ENCODE measurements at places on chromosomes 3 and 15.

DNA sequence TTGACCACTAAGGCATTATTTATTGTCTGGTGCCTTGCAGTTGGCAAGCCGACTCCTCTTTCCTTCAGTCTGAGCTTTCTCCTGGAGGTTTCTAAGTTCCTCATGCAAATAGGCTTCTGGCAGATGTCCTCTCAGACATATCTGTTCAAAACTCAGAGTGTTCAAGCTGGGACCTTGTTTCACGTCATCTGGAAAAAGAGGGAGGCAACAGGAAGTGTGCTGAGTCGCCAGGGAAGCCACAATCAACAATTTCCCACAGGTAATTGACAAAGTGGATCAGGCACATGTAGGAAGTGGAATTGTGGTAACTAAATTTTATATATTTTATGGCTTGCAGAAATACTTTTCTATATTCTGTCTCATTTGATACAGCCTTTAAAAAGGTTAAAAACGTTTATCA lies 14.6 kb downstream of the SCG5 start:
- no peak for DNase-seq

DNA sequence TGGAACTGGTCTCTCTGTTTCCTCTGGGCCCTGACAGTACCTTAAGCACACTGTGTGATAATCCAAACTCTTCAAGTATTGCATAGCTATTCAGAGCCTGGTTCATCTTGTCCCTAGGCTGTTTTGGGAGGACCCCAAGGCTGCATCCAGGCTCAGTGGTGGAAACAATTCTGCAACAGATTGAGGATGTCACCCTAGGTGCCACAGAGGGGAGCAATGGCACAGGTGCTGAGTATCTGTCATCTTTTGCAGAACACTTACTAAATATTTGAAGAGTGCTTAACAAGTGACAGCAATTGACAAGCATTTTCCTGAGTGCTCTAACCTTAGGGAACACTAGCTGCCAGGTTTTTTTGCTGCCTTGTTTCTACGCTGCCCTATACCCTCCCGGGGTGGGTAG lies 27.8 kb downstream of the STARD5 start:
- DNase-seq: no peak

DNA sequence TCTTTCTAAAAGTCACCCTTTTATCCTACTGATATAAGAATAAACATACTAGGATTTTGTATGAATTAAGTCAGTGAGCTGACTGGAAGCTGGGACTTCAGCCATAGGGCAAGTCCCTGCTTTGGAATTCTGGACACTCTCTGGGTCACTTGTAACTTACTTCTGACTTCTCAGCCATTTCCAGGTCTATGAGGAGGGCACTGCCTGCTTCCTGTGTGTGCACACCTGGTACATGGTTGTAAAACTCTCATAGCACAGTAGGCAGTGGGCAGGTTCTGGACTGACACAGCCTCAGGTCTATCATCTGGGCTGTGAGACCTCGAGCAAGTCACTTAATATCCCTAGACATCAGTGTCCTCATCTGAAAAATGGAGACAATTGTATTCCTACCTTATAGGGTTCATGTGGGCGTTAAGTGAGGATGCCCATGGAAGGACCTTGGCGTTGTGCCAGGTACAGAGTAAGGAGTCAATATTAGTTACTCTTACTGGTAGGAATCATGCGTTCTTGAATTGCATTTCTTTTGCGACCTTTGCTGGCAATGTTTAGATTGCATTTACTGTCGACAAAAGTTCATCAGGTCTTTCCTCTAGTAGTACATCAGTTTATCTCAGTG lies 27.5 kb upstream of the TGM5 start:
- DNase-seq: no peak

DNA sequence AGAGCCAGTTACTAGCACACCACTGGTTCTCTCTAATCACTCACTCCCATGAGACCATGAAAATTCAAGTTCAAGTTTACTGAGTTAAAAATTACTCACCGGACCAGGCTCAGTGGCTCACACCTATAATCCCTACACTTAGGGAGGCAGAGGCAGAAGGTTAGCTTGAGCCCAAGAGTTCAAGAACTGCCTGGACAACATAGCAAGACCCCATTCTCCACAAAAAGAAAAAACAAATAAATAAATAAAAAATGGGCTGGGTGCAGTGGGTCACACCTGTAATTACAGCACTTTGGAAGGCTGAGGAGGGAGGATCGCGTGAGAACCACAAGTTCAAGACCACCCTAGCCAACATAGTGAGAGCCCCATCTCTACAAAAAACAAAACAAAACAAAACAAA lies 21.2 kb upstream of the CILP start:
- DNase-seq: no peak

- no peak for DNase-seq
Measured at GRCh38 chr3:193297421-193297820, 56.4 kb downstream of the PLAAT1 start.

DNA sequence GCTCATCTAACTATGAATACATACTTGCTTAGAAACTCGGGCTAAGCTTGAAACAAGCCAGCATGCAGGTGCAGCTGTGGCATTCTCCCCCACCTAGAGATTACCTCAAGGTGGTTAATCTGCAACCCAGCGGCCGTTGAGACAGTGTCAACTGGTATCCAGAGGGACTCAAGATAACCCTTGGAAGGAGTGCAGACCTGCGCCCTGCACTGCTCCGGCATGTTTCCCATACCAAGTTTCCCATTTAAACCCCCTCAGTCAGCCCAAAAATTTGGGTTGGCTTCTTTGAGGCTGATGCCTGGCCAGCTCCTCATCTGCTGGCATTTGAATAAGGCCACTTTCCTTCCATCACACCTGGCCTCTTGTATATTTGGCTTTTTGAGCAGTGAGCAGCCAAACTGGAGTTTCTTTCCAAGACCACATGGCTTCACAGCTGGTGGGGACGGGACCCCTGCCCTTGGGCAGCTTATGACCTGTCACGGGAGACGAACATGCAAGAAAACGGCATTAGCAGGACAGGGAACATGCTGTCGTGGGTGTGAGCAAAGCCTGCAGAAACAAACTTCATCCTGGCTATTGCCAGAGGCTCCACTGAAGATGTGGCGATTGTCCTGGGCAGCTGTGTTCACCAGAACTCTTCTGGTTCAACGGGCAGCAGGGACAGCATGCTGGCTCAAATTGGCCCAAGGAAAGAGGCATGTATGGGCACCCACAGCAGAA lies 98.2 kb downstream of the PLXNA1 start:
- no peak for DNase-seq

DNA sequence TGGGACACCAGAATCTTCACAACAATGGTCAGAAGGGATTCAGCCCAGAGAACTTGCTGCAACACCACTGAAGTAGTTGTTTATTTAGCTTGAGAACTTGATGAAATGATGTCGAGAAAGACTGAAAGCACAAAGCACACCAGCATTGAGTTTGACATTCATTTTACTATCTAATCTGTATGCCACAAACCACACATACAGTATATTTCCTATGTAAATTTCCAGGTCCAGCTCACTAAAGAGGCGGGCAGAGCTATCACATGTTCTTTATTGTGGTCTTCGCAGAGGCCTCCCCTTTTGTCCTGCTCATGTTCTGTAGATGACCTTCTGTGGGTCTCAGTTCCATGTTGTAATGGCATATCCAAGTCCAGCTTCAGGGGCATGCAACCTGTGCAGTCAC lies 10.4 kb upstream of the FMN1 start:
- DNase-seq: no peak

DNA sequence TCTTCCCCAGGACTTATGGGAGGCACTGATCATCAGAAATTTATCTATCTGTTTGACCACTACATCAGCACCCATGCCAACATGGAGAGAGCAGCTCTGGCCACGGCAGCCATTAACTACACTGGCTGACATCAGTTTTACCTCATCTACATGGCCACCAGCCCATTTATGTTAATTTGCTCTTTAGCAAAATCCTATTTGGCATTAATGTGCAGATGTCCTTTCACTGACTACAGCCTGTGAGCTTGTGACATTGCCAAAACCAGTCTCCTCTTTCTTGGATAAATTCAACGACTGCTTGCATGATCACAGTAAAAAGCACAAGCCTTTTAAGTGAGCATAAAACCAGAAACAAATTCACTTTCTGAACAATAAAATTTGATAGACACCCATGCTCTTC lies 47.5 kb downstream of the NR1I2 start:
- DNase-seq: no peak

GRCh38 chr15:40103864-40104271 lies 4.8 kb downstream of the BMF start:
- DNase-seq: no peak

GRCh38 chr15:31752065-31752762 lies 278.1 kb upstream of the CHRNA7 start:
- DNase-seq: no peak

DNA sequence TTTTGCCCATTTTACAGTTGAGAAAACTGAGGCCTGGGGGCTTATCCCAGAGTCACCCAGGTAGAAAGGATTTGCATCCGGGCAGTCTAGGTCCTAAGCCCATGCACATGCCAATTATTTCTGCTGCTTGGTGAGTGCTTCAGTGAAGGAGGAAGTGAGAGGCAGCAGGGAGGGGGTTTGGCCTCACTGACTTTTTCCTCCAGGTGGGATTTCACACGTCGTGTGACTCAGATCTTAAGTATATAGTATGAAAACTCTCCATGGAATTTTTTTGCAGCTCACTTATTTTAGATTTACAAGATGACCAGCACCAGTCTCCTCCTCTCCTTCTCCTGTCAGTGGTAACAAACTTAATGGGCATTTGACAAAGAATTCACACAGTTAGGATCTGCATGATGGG lies 4.6 kb downstream of the ITGA11 start:
- DNase-seq: no peak

GRCh38 chr15:65085207-65085753 lies 8.7 kb downstream of the KBTBD13 start:
- DNase-seq: no peak

GRCh38 chr15:99911816-99912215 lies 178.6 kb upstream of the LYSMD4 start:
- no peak for DNase-seq

GRCh38 chr15:76172782-76173181 lies 113.0 kb downstream of the TMEM266 start:
- no peak for DNase-seq

GRCh38 chr3:61634678-61635077 lies 73.3 kb downstream of the PTPRG start:
- no peak for DNase-seq

DNA sequence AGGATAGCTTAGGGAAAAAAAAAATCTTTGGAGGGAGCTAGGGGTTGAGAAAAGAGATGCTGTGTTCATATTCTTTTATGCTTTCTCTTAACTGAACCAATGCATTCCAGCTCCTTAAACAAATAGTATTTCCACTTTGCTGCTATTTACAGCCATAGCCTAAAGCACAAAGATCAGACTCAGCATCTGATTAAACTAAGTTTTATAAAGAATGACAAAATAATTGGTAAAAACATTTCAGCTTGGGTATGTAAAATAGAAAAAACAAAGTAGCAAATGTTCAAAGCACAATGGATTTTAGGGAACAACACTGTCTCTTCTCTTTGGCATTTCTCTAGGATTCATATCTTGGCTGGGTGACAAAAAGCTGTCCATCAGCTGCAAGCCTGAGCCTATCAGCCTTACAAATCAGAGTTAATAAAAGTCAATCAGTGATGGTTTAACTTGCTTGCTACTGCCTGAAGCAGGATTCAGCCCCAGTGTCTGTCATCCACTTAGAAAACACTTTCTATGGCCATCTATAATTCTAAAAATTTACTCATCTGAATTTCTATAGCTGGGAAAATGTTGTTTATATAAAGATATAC lies 232.1 kb upstream of the CDIN1 start:
- no peak for DNase-seq

DNA sequence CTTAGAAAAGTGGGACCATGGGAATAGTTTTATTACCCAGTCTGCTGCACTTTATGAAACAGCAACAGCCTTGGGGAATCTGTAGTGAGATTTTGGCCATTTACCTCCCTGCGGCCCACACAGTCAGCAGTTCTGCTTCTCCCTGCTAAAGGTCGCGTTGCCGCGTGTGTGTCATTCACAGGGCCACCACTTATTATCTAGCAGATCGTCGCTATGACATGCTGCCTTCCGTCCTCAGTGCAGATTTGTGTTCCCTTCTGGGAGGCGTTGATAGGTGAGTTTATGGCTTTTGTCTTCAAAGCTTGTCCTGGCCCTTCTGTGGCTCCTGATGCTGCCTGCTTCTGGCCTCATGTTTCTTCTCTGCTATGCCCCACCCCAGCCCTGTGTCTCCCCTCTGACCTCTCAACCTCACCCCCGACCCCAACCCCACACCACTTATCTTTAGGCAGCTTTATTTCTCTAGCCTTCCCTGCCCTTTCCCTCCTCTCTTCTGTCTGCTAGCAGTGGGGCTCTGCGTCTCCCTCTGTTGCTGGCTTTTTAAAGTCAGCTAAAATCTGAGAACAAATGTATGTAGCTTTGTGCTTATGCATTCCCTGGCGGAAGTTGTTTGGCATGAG lies 30.1 kb downstream of the DIS3L start:
- DNase-seq: no peak

DNA sequence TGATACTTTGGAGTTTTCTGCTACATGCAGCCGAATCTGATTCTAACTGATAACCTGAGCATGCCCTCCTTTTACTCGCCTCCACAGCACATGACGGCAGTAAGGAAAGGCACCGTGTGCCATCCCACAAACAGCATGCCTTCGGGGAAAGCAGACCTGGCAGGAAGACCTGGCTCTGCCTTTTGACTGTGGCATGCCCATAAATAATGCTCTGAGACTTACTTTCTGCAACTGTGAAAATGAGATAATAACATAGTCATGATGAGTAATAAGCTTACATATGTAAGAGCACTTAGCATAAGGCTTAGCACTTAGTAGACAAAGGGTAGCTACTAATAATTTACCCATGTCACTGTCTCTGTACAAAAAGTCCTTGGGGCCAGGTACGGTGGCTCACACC lies 32.9 kb downstream of the MTHFS start:
- DNase-seq: no peak

DNA sequence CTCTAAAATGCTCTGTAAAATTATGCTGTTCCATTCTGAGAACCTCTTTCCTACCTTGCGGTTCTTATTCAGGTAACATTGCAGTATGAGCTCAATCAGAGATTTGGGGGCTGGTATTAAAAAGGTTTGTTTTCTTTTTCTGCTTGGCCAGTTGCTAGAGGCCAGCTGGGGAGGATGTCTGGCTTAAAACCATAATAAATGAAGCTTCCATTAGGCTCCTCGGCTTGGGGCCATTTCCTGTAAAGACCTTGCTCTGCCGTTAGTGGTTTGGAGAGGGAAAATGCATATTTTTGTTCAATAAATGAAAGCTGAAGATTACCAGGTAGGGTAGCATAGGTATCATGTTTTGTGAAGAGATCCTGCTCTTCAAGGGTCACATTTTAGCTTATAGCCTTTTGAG lies 55.2 kb downstream of the MCTP2 start:
- DNase-seq: no peak

GRCh38 chr15:45362419-45362818 lies 15.9 kb downstream of the GATM start:
- DNase-seq: no peak

Measured in T-helper 2 cell (primary cell).